Lung (tissue), 17 donors: ENCODE measurements at places on chromosomes 11 and 22. TPM values are rescaled to one million over a fixed set of nuclear protein-coding genes. Genes with fewer than 3 reads are reported as not detected.

GRCh38 chr11:117720061-117720511 is 76.9 kb downstream of the DSCAML1 start:
- H3K4me3 ChIP-seq, result no peak overlapping the region
- H3K4me1 ChIP-seq, result no peaks in the 10 kb centered on the region
- H3K27ac ChIP-seq, result no peak overlapping the region
- H3K27me3 ChIP-seq, result no peaks in the 10 kb centered on the region

Gene C11orf97
- 14.7 TPM for total RNA-seq

Gene C11orf42
- total RNA-seq, result not detected

DNA sequence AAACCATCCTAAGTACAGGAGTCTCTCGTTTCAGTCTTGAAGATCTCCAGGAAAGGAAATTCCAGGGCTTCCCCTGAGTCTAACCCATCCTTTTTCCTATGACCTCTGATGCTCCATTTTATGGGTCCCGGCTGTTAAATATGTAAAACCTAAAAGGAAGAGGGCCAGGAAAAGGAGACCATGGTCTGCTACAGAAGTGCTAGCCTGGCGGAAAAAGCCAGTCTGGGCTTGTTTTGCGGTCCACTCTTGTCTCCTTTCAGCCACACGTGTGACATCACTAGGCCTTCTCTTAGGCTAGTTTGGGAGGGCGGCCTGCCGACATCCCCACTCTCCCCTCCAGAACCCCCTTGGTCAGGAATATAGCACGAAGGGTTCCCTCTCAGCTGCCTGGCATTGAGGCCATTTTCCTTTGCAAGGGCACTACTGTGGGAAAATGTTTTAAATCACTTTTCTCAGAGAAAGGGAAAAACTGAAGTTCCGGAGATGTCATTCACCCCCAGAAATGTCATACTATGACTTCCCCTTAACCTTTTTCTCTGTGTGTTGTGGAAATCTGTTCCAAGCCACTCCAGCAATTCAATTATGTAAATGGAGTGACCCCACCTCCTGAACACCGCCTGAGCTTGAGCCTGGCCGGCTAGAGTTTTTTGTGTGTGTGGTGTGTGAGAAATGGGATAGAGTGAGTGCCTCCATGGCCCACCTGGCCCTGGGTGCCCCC is 86.9 kb downstream of the UBASH3B start:
- peaks cover 17% of the 10 kb centered on the region for H3K4me1 ChIP-seq
- H3K36me3 ChIP-seq, result no peaks in the 10 kb centered on the region
- no peak for DNase-seq
- H3K27me3 ChIP-seq, result no peaks in the 10 kb centered on the region
- no peak overlapping the region for H3K4me3 ChIP-seq
- H3K27ac ChIP-seq, result no peak overlapping the region

DNA sequence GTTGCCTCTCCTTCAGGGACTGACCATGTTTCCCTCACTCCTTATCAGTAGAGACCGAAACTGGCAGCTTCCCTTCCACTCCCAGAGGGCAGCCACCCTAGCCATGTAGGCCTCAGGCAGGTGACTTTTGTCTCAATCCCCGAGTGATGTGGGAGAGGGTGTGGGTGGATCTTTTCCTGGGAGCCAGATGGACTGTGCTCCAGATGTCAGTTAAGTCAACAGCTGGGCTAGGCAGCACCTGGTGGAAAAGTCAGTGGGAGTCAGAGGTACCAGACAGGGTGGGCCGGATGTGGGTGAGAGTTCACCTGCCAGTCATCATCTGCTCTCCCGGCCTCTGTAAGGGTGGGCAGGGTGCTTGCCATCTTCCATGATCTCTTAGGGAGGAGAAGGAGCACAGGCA is 1.9 kb downstream of the BANF1 start:
- H3K4me1 ChIP-seq, result no peaks in the 10 kb centered on the region
- H3K36me3 ChIP-seq, result peaks cover 31% of the 10 kb centered on the region
- DNase-seq, result no peak
- H3K4me3 ChIP-seq, result no peak overlapping the region

- no peak overlapping the region for H3K27ac ChIP-seq
- no peak for DNase-seq
- no peak overlapping the region for H3K4me3 ChIP-seq
- H3K27me3 ChIP-seq, result no peaks in the 10 kb centered on the region
These were observed 359.5 kb upstream of the C11orf87 start for GRCh38 chr11:109062445-109062844.

DNA sequence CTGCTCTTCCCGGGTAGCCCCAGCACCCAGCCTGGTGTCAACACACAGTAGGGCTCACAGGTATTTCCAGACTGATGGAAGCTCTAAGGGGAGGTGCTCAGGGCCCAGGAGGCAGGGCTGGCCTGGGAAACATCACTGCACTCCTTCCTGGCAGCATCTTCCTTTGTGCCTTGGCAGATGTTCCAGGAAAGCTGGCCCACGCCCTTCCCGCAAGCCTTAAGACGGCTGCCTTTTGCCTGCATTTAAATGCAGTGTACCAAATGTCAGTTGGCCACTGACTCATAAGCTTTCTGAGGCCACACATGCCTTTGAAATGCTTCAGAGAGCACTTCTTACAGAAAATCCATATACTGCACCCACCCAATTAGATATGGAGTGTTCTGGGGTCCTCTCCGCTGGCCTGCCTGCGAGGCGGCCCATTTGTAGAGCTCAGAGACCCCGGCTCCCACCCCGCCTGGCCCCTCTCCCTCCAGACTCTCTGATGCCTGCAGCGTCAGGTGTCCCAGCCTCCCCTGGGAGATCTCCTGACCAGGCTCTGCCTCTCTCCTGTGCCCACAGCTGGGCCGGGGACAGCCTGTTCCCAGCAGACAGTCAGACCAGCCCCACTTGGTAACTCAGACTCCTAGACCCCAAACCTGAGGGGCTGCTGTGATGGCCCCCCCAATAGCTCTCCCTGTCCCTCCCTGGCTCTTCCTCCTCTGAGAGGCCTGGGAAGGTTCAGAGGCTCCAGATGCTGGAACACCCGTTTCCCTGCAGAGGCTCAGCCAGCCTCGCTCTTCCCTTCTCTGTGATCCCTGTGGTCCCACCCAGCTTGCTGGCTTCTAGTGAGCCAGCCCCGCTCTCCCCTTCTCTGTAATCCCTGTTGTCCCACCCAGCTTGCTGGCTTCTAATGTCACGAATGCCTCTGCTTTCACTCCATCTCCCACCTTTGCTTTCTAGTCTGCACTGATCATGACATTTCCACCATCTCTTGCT is 47.6 kb upstream of the THY1 start:
- no peaks in the 10 kb centered on the region for H3K4me1 ChIP-seq
- no peaks in the 10 kb centered on the region for H3K27me3 ChIP-seq
- H3K4me3 ChIP-seq, result no peak overlapping the region
- DNase-seq, result no peak
- H3K36me3 ChIP-seq, result no peaks in the 10 kb centered on the region

Gene INS
- not detected for total RNA-seq

Gene IGF2
- total RNA-seq, result 87.7 TPM

DNA sequence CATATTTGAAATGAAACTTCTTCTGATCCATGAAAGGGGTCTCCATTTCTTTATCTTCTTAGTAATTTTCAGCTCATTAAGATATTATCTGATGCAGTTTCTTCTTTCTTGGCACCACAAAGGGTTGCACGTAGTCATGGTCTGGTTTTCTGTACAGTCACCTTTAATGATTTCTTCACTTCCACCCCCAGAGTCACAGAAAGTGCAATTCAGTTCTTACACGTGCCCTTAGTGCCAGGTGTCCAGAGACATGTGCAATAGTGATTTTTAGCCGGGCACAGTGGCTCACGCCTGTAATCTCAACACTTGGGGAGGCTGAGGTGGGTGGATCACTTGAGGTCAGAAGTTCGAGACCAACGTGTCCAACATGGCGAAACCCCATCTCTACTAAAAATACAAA is 202.8 kb upstream of the MTNR1B start:
- H3K4me3 ChIP-seq, result no peak overlapping the region
- DNase-seq, result no peak
- no peaks in the 10 kb centered on the region for H3K36me3 ChIP-seq

Gene LINC01488
- total RNA-seq, result not detected

Gene CBLIF
- not detected for total RNA-seq

DNA sequence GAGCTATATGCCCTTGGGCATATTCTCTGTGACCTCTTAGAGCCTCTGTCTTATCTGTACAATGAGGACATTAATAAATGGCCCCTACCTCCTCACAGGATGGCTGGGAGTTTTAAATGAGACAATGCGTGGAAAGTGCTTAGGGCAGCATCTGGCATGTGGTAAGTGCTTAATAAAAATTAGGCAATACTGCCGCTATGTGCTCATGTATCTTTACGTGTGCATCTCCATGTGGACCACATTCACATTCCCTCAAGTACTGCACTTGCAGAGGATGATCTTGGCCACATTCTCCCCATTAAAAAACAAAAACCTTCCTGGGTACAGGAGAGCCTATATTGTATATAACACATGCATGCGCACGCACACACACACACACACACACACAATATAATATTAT is 19.1 kb upstream of the BSX start:
- DNase-seq, result no peak
- H3K4me3 ChIP-seq, result no peak overlapping the region
- H3K4me1 ChIP-seq, result no peaks in the 10 kb centered on the region

Gene GP1BB
- 4.0 TPM for total RNA-seq

Gene CASP5
- 2.1 TPM for total RNA-seq

Gene CBX6
- total RNA-seq, result 14.6 TPM

DNA sequence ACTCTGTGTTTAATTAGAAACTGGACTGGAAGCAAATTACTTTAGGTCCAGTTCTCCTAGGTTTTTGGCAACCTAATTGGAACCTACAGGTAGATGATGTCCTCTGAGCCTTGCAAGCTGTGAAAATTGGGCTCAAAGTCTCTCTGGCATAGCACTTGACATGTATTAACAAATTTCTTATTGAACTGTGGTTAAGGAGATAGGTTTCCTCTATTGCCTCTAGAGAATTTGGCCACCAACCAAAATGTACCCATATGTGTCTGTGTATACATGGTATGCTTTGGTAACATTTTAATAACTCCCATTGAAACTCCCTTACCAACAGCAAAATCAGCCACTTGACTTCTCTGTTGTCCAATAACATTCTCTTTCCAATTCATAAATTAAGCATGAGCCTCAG is at the start of gene OR4D10:
Gene OR4D10 (plus strand): TSS at position 301 of the 400 bp plus-strand sequence. CDS start 4,115 bp downstream, outside the sequence.
- no peak within 1 kb of the TSS for H3K4me3 ChIP-seq
- DNase-seq, result no peak
- no peaks in the 10 kb centered on the region for H3K36me3 ChIP-seq
- no peaks in the 10 kb centered on the region for H3K27me3 ChIP-seq
- no peaks in the 10 kb centered on the region for H3K4me1 ChIP-seq
- no peak within 1 kb of the TSS for H3K27ac ChIP-seq
